ENCODE measurements at places on chromosomes 12 and 14.

DNA sequence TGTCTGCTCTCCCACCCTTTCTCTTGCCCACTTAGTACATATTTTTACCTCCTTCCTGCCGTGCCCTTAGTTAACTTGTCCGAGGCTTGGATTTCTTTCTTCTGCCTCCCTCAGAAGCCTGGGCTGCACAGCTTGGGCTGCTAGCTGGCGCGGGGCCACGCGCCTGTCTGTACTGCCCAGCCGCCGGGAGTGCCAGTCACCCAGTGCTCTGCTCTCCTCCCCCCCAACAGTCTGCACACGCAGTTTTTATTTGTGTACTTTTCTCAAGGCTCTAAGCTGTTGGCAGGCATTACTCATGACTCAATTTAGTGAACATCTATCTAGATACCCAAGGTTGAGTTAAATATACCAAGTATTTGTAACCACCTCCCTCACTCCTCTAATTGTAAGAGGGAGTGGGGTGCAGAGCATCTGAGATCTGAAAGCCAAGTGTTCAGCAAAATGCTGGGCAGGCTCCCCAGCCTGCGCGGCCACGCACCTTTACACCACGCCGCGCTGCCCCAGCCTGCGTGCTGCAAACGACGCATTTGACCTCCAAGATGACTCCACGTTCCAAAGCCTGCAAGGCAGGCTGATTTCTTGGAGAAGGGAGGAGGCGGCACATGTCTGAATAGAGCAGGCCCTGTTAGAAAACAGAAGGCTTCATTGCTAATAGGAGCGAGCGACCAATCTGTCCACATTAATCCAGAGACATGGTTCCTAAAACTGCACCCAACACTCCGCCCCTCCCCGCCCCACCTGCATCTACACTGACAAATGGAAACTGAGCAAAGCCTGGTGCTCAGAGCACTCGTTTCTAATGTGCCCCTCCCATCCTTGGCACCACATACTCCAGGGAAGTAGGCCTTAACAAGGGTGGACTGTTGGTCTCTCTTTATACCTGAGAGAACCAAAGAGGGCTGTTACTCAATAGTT is 18.2 kb upstream of the CACNA2D4 start:
- DNase-seq: no peak

DNA sequence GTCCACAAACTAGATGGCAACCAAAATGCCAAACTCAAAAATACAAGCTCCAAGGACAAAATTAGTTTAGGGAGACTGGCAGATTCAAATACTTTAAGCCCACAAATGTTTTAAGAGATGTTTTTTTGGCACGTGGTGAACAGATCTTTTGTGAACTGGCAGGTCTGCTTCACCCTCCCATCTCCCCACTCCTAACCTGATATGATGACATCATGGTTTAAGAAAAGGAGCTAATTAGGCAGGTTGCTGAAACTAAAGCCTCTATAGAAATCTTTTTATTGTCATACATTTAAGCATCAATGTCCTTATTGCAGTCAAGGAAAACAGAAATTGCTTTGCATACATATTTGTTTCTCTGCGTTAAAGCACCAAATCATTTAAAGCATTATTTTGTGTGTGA is 5.8 kb downstream of the LRIG3 start:
- no peak for DNase-seq

DNA sequence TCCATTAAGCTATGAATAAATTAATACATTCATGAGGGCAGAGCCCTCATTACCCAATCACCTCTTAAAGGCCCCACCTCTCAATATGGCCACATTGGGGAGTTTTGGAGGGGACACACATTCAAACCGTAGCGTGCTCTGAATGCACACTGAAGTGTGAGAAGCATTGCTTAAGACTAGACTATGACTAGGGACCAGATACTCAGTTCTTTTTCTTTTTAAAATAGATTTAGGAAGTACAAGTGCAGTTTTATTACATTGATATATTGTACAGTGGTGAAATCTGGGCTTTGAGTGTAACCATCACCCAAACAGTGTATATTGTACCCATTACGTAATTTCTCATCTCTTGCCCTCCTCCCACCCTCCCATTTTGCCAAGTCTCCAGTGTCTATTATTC is 21.0 kb upstream of the JDP2 start:
- no peak for DNase-seq

GRCh38 chr12:4856596-4856995 is 53.1 kb upstream of the KCNA1 start:
- DNase-seq: no peak

- no peak for DNase-seq
Observed at GRCh38 chr14:54348001-54348611, 48.7 kb upstream of the CDKN3 start.

DNA sequence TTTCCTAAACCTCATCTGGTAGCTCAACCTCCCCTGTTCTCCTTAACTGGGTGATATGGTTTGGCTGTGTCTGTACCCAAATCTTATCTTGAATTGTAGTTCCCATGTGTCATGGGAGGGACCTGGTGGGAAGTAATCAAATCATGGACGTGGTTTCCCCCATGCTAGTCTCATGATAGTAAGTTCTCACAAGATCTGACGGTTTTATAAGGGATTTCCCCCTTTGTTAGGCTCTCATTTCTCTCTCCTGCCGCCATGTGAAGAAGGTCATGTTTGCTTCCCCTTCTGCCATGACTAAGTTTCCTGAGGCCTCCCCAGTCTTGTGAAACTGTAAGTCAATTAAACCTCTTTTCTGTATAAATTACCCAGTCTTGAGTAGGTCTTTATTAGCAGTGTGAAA is 19.5 kb downstream of the COX16 start:
- no peak for DNase-seq

DNA sequence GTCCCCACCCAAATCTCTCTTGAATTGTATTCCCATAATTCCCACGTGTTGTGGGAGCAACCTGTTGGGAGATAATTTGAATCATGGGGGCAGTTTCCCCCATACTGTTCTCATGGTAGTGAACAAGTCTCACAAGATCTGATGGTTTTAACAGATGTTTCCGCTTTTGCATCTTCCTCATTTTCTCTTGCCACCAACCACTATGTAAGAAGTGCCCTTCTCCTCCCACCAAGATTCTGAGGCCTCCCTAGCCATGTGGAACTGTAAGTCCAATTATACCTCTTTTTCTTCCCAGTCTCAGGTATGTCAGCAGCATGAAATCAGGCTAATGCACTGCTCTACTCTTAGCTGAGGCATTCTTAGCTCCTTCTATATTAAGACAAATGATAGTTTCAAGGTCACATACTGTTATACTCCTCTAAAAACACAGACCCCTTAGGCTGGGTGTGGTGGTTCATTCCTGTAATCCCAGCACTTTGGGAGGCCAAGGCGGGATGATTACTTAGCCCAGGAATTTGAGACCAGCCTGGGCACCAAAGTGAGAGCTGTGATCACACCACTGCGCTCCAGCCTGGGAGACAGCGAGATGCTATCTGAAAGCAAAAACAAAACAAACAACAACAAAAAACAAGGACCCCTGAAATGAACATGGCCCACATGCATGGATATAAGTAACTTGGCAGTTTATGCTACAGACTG is 3.6 kb downstream of the SCAF11 start:
- DNase-seq: no peak

GRCh38 chr12:95942101-95942523 is 302 bp downstream of the CCDC38 start:
- DNase-seq: peak; percentile 7

GRCh38 chr14:76701981-76702380 is 59.3 kb upstream of the VASH1 start:
- DNase-seq: no peak

- no peak for DNase-seq
Observed at GRCh38 chr12:121762269-121762668, 31.2 kb downstream of the RHOF start.

- DNase-seq: no peak
Observed at GRCh38 chr12:19220852-19221466, 91.4 kb downstream of the PLEKHA5 start.

GRCh38 chr12:2958432-2959191 is 585 bp upstream of the TEAD4 start:
- no peak for DNase-seq

GRCh38 chr14:100836311-100836805 is 10.4 kb downstream of the MEG3 start:
- no peak for DNase-seq

GRCh38 chr14:23727566-23728335 is 91.6 kb downstream of the DHRS2 start:
- DNase-seq: peak; percentile 20

DNA sequence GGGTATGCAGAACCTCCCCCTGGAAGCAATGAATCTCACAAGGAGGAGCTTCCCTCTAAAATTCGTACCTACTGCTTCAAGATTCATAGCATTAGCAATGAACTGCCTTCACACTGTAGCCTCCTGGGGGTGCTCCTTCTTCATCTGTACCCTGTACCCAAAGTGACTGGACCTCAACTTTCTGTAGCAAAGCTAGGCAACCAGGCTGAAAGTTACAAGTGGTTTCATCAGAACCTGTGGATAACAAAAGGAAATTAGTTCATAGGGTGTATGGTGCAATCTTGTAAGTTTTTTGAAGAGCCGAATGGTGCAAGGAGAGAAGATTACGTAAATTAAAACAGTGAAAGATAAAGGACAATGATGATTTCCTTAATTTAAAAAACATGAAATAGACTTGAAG is 1541.7 kb upstream of the FLRT2 start:
- DNase-seq: no peak

GRCh38 chr14:92430686-92431085 is 82.9 kb upstream of the RIN3 start:
- no peak for DNase-seq

DNA sequence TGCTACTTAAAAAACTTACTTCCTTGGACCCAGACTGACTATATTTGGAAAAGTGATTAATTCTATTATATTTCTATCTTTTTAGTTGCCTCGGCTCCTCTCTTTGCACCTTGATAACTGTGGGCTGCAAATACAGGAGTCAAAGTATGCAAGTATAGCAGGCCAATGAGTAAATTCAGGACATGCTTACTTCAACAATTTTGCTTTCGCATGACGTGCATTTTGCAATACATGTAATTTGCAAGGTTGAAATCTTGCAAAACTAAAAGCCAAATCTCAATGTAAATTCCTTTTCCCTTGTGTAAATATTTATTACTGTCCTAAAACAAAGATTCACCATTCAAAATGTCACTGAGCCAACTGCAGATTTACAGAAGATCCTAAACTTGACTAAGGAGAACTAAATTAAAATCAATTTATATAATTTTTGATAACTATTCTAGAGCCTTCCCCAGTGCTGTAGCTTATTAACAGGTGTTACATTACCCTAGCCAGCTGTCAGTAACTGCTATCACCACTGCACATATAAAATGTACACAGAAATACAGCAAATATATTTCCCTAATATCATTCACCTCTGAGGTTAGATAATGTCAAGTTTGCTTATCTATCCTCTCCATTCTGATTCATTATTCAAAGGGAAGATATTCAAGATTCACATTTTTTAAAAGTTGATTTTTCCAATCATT is 1069.5 kb downstream of the TRHDE start:
- no peak for DNase-seq

GRCh38 chr12:39959031-39959430 is 146.8 kb downstream of the SLC2A13 start:
- no peak for DNase-seq

- no peak for DNase-seq
Observed at GRCh38 chr14:85549697-85550096, 19.8 kb downstream of the FLRT2 start.

DNA sequence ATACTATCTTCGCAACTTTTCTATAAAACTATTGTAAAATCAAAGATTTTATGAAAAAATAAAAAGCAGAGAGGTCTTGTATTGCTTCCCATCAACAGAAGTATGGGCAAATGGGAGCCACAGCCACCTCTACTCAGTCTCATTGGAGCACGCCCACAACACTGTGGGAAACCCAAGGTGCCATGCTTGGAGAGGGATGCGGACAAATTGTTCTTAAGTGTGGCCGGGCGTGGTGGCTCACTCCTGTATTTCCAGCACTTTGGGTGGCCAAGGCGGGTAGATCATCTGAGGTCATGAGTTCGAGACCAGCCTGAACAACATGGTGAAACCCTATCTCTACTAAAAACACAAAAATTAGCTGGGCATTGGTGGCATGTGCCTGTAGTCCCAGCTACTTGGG is 498.2 kb upstream of the SOX5 start:
- no peak for DNase-seq

DNA sequence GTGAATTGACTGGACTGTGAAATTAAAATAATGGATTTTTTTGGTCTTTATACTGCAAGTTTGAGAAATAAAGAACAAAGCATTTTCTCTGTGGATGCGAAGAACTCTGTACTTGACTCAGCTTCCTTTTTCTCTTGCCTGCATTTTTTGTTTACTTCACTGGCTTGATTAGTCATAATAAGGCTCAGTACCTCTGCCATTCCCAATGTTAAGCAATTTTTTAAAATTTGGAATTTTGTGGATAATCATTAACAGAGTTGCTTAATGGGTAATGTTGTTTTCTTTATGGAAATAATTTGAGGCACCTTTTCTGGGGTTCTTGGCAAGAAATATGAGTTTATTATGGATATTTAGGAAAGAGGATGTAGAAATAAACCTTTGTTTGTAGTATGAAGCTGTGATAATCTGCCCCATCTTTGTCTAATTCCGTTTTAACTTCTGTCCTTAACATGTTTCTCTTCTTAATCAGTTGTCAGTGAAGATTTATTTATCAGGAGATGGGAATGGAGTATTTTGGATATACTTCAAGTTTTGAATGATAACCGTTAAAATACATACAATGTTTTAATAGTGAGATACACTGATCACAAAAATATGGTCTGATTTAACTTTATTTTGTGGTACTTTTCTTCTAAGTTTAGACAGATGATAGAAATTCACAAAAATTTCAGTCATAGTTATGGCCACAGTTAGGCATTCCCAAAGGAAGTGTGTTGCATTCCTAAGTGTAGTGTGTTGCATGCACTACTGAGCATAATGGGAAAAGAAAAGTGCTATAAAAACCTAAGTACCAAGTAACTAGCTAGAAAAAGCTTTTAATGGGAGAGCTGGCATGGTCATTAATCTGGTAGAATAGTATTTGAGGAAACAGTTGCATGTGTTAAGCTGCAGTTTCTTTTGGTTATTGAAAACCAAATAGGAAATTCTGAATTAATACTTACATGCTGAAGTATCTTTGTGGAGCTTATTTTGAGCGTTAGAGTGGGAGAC is 27.7 kb downstream of the WNK1 start:
- DNase-seq: peak; percentile 40

GRCh38 chr12:3138941-3139511 is 61.8 kb downstream of the TSPAN9 start:
- no peak for DNase-seq

GRCh38 chr14:104926619-104927431 is 2.1 kb downstream of the PLD4 start:
- no peak for DNase-seq

- no peak for DNase-seq
Observed at GRCh38 chr12:130128790-130129735, 33.2 kb upstream of the FZD10 start.

GRCh38 chr12:26821212-26821701 is 11.7 kb downstream of the ITPR2 start:
- no peak for DNase-seq

DNA sequence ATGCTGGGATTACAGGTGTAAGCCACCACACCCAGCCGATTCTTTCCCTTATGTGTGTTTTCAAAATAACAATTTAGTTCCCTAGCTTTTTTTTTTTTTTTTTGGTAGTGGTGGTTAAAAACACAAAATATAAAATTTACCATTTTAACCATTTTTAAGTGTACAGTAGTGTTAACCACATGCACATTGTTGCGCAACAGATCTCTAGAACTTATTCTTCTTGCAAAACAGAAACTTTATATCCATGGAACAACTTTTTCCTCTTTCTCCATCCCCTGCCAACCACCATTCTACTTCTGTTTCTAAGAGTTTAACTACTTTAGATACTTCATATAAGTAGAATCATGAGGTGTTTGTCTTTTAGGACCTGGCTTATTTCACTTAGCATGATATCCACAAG is 1.1 kb upstream of the NDUFA12 start:
- no peak for DNase-seq

Measured in right renal pelvis (tissue), 4 donors.